ENCODE measurements at places on chromosomes 6 and 20.

GRCh38 chr20:43736588-43737158 is 9.9 kb upstream of the GTSF1L start:
- peak; percentile 52 for DNase-seq

- no peak for DNase-seq
Measured at GRCh38 chr6:36751833-36752186, 54.2 kb downstream of the RAB44 start.

GRCh38 chr20:19498756-19499155 is 259.3 kb upstream of the RIN2 start:
- DNase-seq, result no peak

- DNase-seq, result no peak
Measured at GRCh38 chr6:51352506-51353029, 533.9 kb downstream of the TFAP2B start.

GRCh38 chr20:56195946-56196345 is 52.6 kb upstream of the MC3R start:
- DNase-seq, result no peak

DNA sequence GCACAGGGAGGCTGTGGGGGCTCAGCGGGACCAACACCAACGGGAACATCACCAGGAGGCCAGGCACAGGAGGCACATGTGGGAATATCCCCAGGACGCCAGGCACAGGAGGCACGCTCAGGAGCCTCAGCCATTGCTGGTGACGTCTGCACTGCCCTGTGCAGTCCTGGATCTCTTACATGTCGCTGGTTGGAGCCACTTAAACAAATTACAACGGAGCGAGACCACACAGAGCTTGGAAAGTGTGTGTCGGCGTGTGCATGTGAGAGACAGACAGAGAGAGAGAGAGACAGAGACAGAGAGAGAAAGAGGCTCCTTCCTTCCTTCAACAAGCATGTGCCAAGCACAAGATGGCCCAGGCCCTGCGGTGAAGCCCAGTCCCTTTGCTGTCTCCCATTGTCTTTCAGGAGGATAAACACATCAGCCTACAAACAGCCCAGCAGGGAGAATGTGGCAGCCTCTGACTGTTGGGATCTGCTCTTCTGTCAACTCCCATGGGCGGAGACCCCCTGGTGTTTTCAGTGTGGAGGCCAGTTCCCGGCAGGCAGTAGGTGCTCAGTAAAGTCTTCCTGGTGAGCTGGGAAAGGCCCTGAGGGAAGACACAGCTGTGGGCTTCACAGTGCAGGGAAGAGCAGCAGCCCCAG is 112.7 kb upstream of the THBS2 start:
- no peak for DNase-seq

DNA sequence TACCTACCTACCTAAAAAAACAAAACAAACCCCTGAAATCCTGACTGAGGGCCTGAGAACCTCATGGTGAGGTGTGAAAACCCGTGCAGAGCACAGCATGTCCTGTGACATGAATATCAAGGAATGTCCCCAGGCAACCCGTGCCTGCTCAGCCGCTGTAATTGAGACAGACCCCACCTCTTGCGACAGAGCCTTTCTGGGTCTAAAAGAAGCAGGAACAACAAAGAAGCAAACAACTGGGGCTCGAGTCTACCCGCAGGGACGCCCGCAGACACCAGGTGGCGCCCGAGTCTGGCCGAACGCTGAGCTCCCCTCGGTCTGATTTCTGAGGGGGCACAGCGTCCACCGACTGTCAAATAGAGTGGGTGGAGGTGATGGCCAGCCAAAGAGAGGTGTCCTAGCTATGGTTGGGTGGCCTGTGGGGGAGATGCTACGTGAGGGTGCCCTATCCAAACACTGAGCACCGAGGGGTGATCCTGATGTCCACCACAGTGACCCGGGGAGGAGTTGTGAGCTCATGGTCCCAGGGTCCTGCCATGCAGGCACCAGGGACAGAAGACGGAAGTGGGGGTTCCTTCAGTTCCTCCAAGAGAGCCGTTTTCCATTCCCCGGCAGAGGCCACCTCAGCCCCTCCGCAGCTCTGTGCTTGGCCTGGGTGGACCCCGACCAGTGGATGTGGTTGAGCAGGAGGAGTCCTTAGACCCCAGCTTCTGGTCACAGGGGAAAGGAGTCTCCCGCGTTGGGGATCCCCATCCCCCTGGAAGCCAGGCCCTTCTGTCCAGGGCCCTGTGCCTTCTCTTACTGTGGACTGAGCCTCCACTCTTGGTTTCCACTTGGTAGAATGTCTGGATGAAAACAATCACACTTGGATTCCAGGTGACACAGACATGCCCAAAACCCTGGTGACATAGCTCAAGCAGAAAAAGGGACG is 268.2 kb downstream of the CDC5L start:
- peak; percentile 91 for DNase-seq

DNA sequence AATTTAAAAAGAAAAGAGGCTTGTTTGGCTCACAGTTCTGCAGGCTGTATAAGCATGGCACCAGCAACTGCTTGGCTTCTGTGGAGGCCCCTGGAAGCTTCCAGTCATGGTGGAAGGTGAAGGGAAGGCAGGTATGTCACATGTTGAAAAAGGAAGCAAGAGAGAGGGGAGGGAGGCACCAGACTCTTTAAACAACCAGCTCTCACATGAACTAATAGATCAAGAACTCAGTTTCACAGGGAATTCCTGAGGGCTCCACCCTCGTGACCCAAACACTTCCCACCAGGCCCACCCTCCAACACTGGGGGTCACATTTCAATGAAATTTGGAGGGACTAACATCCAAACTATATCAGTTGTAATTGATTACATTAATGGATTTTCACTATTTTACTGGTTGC is 127.9 kb upstream of the MLIP start:
- DNase-seq, result no peak

DNA sequence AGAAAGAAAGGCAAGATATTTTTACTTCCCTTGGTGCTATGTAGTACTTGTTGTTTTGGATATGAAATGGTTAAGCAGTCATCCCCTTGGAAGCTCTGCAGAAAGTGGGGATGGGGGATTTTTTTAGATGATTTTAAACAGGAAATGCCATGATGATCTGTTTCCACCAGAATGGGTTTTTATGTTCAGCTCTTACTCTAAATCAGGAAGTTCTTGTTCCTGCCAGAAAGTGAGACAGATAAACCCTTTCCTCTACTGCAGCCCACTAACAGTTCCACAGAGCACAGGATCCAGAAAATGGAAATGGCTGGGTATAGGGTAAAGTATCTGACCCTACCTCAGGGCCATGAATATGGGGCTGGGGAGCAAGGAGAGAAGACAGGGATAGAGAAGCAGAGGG is 32.1 kb upstream of the PPP1R3G start:
- DNase-seq, result no peak

DNA sequence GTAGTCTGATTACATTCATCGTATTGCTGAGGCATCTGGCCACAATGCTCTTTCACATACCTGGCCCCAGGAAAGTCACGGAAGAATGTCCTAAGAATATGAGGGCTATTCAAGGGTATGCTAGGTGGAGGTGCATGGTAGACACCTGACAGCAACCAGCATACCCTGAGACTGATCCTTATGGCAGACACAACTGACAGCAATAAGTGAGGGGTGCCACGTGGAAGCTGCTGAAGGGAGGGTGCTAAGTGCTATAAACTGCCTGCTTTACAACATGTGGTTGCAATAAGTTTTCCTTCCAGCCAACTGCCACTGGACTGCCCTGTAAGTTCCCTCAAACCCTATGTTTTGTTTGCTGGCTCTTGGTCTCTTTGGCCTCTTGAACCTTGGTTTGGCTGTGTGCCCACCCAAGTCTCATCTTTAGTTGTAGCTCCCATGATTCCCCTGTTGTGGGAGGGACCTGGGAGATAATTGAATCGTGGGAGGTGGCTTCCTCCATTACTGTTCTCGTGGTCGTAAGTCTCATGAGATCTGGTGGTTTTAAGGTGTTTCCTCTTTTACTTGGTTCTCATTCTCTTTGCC is 201.3 kb upstream of the MOCS1 start:
- no peak for DNase-seq

DNA sequence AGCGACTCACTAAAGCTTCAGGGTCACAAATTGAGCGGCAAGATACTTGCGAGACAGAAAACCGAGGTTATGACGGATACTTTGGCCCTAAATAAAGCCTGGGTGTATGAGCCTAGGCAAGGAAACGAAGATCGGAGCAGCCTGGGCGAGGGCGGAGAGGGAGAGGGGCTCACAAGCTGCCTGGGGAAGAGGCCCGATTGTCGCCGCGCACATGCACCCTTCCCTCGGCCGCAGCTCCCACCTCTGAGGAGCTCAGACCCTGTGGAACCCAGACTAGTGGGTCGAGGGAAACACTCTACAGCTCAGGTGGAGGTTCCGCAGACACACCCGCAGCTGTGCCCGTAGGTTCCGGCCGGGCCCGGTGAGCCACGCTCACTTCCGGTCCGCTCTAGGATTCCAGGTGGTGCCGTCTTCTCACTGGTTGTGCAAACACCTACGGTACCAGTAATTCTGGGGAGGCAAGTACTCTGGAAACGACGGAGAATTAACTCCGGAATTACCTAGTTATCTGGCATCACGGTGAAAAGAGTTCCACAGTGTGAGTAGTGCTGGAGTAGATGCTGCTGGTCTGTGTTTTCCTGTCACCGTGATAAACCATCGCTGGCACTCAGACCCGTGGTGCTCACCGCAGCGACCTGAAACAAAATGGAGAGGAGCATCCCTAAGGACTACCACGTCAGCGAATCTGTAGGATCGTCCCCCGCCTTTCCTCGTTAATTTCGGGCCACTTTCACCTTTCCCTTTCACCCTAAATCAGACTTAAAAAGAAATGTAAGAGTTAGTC is 61.5 kb downstream of the GPX5 start:
- peak; percentile 81 for DNase-seq

DNA sequence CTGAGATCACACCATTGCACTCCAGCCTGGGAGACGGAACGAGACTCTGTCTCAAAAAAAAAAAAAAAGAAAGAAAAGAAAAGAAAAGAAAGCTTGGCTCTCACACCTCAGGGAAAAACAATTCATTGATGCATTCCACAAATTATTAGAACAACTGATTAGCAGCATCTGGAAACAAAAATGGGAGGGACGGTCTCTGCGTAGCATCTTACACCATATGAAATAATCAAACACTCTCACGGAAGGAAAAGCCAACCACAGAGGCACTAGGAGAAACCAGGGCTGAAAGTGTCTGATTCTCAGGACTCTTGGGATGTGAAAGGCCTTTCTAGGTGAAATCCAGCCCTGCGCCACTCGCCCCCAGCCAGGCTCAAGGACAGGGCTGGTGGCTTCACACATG is 2.3 kb upstream of the HELZ2 start:
- DNase-seq, result no peak

DNA sequence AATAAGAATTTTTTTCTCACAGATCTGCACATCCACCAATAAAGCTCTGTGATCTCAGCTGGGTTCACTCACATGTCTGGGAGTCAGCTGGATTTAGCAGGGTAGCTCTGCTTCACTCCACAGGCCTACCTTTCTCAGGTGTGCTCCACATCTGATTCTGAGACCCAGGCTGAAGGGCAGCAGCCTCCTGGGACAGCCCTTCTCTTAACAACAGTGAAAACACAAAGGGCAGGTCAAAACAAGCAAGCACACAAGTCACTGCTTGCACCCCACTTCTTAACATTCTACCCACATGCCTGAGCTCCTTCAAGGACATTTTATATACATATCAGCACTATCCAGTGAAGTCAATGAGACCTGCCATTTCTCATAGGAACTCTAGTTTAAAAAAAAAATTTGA is 96.0 kb upstream of the MAP3K4 start:
- no peak for DNase-seq

- DNase-seq, result no peak
Measured at GRCh38 chr6:68635412-68635705, 277 bp downstream of the ADGRB3 start.

GRCh38 chr20:50776122-50776817 is 18.6 kb upstream of the BCAS4 start:
- DNase-seq, result peak; percentile 32

DNA sequence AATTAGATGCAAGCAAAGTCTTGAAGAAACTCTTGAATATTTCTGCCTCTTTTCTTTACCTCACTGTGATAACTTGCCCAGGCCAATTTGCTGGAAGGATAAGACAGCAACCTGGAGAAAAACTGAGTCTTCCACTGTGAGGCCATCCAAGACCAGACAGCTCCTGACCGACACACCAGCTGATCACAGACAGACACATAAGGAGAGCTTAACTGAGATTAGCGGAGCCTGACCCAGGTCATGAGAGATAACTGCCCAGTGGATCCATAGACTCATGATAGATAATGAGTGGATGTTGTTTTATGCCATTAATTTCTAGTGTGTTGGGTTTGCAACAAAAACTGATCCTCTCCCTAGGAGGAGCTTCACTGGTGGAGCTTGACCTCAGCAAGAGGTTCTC is 64.4 kb upstream of the NOX3 start:
- DNase-seq, result no peak

DNA sequence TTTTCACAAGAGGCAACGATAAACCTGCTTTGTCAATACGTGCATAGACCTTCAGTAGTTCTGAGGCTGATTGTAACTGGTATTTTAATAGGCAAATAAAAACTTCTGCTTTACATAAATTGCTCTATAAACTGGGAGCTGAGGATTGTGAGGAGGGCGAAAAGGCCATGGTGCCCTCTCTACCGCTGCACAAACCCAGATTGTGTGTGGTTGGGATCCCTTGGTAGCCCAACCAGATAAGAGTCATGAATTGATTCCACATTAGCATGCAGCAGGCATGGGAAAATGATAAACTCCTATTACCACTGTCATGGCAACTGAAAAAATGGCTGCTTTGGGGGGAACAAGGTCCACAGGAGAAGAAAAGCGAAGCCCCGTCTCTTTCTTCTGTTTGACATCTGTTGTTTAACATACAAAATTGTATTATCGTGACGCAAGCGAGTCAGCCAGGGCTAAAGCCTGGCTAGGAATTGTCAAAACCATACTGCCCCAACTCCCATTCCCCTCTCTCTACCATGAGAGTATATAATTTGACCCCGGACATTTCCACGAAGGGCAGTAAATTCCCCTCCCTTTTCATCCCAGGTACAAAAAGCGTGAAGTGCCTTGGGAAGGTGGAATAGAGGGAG is 157.8 kb upstream of the SALL4 start:
- no peak for DNase-seq

DNA sequence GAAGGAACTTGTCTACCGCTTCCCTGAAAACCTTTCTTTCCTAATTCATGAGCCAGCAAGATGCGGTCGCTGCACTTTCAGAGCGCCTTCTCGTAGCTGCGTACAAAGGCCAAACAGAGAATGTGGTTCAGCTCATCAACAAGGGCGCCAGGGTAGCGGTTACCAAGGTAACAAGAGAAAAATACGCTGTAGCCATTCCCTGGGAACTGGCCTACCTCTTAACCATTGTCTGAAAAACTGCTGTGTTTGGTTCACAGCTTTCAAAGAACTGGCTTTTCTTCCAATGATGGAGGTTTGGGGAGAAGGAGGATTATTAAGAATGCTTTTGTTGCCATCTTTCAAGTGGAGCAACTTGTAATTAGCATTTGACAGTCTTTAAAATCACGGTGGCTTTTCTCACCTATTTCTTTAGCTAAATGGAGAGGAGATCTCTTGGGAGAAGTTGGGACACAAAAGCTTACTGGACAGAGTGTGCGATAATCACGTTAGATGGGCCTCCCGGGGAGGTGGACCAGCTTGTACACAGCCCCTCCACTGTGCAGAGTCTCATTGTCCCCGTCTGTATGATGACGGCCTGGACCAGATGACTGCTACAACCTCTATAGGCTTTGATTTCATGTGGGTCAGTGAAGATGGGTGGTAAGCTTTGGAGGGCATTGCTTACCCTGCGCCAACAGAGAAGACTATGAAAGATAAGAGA is 71.5 kb downstream of the LYRM2 start:
- peak; percentile 81 for DNase-seq

- no peak for DNase-seq
Measured at GRCh38 chr6:33019372-33019771, 10.0 kb upstream of the HLA-DOA start.

- DNase-seq, result no peak
Measured at GRCh38 chr6:140653506-140653905, 1279.1 kb upstream of the CITED2 start.
